ENCODE measurements at places on chromosomes 7 and 10.
A peak's percentile ranks its signal among the peaks of the same experiment; 100 is the strongest.

DNA sequence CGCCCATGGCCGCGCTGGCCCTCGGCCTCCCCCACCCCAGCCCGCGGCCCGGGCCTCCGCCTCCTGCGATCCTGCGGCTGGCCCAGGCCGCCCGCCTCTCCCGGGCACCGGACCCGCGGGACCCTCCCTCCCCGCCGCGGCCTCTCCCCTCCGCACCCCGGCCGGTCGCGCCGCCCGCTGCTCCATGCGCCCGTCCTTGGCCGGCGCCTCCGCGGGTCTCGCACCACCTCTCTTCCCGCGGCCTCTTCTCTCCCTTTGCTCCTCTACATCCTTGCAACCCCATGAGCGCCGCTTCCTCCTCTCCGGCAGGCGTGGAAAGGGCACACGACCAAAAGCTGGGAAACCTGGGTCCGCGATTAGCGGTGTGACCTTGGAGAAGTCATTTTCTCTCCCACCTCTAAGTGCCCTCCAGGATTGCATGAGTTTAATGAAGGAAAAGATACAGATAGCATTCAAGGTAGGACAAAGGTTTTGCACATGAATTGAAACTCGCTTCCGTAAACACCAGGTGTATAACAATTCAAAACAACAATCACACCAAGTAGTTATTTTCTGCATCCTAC lies 448 bp upstream of the SRPK2 start:
- peak; percentile 28 for DNase-seq

- peak; percentile 42 for DNase-seq
Measured at GRCh38 chr7:73822319-73823173, 8.2 kb upstream of the CLDN4 start.

DNA sequence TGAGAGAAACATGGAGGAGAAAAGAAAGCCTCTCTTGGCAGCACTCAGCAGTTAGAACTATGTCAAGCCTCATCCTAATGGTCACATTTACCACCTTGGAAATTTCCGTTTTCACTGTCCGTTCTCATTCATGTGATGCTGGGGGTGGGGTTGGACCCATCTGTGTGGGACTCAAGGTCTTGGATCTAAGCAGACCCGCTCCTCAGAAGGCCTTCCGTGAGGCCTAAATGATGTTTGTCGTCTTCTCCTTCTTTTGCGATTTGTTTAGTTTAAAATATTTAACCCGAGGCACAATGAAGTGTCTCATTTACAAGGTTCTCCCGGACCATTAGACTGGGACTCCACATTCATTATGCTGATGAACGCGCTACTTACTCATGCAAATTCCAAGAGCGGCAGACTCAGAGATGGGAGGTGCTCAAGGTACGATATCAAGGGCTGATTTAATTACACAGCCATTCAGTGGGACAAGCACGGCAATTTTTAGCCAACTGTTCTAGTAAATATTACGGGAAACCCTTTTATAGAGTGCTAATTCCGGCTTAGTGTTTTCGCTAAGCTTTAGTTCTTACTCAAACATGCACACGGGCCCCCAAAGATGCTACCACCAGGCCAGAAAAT lies 109.1 kb upstream of the EFCAB10 start:
- no peak for DNase-seq

- DNase-seq, result no peak
Measured at GRCh38 chr10:92810934-92811532, 37.3 kb upstream of the EXOC6 start.

GRCh38 chr10:84375011-84375410 lies 46.6 kb downstream of the CCSER2 start:
- no peak for DNase-seq

DNA sequence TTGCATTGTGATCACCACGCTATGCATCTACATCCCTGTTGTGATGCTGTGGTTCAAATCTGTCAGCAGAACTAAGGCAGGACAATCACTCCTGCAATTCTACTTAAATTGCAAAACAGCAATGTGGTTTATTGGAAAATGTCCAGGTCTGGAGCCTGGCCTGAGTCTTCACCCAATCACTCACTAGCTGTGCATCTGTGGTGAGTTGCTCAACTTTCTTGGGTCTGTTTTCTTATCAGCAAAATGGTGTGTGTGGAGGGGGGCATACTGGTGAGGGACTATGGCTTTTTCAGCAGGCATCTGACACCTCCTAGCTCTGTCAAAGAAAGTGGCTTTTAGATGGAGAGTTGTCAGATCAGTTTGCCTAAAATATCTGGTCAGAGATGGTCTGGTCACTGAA lies 108.3 kb upstream of the FEZF1 start:
- peak; percentile 10 for DNase-seq

GRCh38 chr7:12771378-12771877 lies 84.0 kb downstream of the ARL4A start:
- peak; percentile 22 for DNase-seq

DNA sequence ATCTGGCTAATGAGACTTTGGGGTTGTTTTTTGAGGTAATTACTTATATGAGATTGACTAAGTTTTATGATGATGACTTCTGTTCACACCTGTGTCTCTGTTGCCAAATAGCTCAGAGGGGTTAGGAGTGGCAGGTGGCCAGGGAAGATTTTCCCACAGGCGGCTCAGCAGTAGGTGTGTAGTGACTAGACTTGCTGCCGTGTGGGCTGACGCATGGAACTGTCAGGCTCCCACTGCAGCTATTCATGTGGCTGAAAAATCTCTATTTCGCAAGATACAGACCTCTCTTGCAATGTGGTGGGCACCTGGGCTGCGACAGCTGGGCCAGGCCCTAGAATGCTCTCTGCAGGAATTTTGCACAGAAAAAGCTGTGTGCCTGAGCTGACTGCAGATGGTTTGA lies 1.4 kb downstream of the CPA4 start:
- DNase-seq, result peak; percentile 57

- no peak for DNase-seq
Measured at GRCh38 chr7:20030417-20030816, 186.8 kb downstream of the MACC1 start.

GRCh38 chr7:125112850-125113249 lies 183.2 kb upstream of the POT1 start:
- no peak for DNase-seq

DNA sequence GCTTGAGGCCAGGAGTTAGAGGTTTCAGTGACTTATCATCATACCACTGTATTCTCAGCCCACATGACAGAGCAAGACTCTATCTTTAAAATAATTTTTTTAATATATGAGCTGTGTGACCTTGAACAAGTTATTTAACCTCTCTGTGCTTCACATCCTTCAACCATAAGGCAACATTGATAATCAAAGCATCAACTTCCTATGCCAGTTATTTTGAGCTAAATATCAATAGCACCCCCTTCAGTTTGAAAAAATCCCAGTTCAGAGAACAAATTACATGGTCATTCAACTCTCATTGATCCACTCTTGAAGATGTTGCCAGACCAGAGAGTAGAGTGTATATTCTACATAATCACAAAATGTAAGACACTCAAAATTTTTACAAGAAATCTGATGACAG lies 53.0 kb downstream of the ASNS start:
- no peak for DNase-seq
